ENCODE measurements at places on chromosomes 1 and 21.

DNA sequence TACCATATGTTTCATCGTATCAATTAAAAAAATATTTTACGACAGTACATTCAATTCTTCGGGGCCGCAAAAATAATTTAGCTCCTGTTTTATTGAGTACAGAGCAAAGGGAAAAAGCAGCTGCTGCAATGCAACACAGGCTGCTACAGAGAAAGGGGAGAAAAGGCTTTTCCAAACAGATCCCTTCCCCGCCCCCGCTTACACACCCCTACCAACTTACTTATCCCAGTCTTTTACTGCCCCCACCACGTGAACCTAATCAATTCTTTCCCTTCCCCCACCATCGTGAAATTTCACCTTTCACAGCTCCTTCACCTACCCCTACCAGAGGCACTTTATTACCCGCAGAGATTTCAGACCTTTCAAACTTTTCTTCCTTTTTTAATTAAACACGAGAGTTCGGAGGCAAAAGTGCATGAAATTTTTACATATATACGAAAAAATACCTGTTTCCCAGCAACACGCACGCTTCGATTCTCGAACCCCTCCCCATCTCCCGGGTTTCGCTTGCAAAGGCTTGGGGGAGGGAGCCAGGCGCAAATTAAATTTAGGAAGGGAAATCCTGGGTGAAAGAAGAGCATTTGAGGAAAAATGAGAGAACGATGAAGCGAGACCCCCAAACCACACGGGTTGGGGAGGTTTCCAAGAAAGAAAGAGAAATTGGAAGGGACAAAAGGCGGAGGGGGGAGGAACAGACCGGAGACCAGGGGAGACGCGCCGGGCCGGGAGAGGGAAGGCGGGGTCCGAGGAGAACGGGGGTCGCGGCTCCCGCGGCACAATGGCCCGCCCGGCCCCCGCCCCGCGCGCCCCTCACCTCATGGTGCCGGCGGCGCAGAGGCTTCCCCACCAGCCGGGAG lies 823 bp downstream of the ENAH start:
- peak; percentile 57 for DNase-seq

DNA sequence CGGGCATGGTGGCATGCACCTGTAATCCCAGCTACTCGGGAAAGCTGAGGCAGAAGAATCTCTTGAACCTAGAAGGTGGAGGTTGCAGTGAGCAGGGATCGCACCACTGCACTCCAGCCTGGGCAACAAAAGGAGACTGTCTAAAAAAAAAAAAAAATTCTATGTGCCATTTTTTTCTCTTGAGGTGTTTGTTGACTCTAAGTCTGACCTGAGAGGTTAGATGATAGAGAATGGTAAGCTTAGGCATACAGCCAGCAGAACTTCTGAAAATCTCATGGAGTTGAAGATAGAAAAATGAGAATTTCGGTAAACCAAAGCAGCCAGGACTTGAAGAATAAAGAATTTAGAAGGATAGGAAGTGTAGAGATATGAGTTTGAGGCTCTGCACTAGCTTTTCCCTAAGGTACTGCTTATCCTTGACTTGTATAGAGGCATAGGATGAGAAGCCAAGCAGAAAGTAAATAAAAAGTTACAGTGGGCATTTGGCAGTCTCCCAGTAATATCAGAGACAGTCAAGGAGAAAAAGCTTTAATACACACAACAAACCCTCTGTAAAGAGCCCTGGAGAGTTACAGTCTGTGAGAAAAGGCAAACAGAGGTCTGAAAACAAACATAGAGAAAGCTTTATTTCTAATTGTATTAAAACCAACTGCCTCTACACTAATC lies 24.3 kb downstream of the F13B start:
- DNase-seq: no peak

DNA sequence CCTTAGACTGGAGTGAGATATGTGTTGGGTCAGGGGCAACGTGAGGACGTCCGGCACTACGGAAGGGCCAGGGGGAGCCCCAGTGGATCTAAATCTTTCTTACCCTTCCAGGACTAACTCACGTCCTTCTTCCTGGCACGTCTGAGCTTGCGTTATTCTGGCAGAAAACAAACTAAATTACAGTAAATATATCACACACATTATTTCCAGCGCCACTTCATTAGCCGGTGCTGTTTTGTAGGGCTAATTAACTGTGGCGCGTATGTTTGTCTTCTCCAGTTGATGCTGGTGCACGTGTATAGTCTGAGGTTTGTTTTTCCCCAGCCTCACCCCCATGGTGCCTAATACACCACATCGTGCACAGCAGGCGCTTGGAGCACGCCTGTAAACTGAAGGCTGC lies 59.2 kb downstream of the TLR5 start:
- no peak for DNase-seq

- no peak for DNase-seq
Measured at GRCh38 chr1:43879414-43879813, 54.2 kb upstream of the ARTN start.

DNA sequence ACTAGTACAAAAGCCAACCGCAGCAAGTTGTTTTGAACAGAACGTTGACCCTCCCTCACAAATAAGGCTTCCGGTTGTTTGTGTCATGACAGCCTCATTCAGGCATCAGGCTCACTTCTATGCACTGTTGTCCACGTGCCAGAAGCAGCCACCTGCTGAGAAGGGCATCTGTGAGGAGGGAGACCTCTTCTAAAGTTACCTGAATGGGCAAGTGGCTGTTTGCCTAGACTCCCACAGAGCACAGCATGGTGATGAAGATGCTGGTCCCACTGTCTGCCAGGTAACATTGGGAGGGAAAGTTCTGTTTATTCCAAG lies 176.1 kb downstream of the CLIC6 start:
- DNase-seq: no peak

DNA sequence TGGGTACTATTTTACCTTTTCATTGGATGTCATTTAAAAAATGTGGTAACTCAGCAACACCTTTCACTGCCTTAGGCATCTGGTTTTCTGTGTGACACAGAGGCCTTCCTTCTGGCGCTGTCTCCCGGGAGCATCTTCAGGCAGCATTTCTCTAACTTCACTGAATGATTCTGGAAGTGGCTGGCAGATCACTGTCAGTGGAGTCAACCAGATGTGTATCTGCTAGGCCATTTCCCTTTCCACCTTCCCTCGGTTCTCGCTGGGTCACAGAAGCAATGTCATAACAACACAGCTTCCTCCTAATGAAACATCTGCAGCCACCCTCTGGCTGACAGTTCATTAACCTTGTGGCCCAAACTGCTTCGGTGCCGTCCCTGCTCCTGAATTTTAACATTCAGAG lies 137.8 kb downstream of the KIF26B start:
- DNase-seq: no peak

- DNase-seq: no peak
Measured at GRCh38 chr1:234763367-234763766, 153.4 kb upstream of the IRF2BP2 start.

DNA sequence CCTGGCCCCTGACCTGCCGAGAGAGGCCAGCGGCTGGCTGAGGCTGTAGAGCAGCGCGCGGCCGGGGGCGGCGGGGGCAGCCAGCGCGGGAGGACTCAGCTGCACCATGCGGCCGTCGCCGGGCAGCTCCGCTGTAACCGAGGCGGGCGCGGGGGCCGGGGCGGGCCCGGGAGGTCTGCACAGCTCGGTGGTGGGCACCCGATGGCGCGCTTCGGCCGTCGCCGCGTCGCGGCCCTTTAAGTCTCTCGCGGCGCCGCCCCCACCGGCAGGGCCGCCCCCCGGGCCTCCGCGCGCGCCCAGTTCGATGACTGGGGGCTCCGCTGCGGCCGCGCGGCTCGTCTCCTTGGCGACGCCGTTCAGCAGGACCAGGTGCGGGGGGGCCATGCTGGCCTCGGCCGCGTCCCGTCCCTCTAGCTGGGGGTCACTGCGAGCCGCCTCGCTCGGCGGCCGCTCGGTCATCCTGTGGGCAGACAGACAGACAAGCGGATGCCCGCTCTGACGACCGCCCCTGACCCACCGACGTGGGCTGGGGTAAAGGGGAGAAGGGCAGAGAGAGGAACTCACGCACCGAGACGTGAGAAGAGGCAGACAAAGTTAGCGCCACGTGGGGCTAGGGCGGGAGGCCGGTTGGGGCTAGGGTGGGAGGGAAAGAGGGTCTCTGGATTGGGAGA lies 6.5 kb downstream of the TAL1 start:
- DNase-seq: peak; percentile 42

- DNase-seq: no peak
Measured at GRCh38 chr1:5915587-5916571, 76.3 kb downstream of the NPHP4 start.

DNA sequence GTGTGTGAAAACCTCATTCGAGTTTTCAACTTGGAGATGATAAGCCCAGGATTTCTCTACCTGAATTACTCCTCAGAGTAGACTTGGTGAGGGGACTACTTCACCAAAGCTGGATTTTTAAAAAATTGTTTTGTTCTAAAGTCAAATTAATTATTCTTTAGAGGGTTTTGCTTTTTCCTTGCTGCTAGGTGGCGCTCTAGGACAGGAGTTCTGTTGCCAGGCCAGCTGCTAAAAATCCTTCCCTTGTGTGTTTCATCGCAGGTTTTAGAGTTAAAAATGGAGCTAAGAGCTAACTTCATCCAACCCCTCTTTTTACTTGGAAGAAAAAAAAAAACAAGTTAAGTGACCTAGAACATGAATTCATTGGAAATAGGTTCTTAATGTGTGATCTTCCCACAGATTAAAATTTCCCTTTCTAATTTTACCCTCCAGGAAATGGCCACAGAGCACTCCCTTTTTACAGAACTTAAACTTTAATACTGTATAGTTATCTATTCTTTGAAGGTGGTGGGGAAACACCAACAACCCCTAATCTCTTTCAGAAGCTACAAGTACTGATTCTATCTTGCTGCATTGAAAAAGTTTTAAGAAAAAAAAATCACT lies 36.7 kb upstream of the FAM163A start:
- peak; percentile 47 for DNase-seq

- peak; percentile 54 for DNase-seq
Measured at GRCh38 chr1:13960375-13960987, 260.5 kb downstream of the PRDM2 start.
